ENCODE measurements at places on chromosomes 4 and X.
A peak's percentile ranks its signal among the peaks of the same experiment; 100 is the strongest.

DNA sequence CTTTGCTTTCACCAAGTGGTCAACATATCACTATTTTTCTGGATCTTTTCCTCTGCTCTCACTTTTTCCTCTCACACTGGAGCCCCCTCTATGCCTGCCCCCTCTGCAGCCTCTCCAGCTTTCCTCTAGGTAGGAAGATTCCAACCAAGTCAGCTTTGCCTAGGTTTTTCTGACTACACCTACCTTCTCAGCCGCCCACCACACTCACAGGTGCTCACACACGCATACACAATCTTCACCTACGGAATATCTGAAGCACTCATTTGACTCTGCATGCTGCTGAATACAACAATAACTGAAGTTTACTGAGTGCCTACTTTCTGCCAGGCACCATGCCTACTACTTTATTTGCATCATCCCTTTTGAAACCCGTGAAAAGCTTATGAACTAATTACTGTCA, 328.0 kb downstream of the PPP3CA start:
- no peak for DNase-seq

DNA sequence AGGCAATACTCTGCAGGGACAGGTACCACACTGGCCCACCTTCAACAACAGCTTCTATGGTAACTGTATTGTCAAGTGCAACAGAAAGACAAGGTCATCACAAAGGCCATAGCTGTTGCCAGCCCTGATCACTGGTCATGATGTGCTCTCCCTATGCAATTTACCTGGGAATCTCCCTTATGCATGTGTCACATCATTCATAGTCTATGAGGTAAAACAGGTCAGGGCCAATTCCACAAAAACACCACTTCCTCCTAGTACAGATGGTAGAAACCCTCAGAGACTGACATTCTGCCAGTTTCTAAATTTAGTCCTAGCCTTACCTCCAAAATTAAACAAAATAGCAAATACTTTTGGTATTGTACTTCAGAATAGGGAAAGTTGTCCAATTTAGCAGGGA, 132.8 kb downstream of the MGST2 start:
- DNase-seq: no peak

- DNase-seq: no peak
Measured at GRCh38 chrX:24619647-24620046, 27.5 kb downstream of the PCYT1B start.

DNA sequence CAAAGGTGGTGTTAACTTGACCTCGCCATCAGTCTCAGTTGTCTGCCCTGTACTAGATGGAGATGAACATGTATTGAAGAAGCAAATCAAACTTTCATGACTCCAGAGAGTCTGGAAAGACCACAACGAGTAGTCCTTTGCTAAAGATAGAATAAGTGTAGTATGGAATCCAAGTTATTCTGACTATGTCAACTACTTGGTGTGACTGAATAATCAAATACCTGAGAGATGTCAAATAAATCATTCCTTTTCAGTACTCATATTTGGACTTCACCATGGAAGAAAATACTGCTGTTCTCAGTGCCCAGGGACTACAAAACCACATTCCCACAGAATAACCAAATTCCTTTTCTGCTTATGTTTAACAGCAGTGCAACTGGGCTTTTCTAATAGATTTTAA, 161.2 kb upstream of the SPRY1 start:
- DNase-seq: no peak

- no peak for DNase-seq
Measured at GRCh38 chr4:18938343-18939099, 917.0 kb upstream of the LCORL start.

DNA sequence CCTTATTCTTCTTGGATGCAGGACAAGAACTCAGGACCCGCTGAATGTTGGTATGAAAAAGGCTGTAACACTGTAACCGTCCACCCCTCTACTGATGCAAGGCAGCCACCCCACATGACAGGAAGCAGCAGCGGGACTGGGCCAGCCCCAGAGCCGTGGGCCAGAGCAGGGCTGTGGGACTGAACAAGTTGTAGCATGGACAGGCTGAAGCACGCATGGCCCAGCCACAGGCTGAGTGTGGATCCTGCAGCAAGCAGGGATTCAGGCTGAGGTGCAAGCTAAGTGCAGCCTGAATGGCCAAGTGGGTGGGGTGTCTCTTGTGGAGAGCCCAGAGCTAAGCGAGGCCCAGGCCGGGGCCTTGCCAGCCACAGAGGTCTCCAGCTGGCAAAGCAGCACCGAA, 632.2 kb downstream of the SPOCK3 start:
- DNase-seq: no peak

- no peak for DNase-seq
Measured at GRCh38 chr4:107742791-107743190, 22.8 kb upstream of the PAPSS1 start.

DNA sequence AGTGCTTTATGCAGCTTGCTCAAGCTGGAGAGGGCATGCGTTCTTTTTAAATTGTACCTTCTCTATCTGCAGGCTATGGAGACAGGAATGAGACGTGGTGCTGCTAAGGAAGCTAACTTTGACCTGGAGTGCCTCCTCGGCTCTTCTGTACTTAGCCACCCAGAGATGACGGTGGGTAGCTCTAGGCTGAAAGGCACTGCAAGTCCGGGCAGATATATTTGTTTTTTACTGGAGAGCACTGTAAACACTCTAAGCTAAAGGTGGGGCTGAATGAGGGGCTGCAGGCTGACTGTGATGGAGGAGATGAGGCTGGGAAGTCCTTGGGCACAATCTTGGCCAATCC, 12.1 kb downstream of the ELF4 start:
- no peak for DNase-seq

DNA sequence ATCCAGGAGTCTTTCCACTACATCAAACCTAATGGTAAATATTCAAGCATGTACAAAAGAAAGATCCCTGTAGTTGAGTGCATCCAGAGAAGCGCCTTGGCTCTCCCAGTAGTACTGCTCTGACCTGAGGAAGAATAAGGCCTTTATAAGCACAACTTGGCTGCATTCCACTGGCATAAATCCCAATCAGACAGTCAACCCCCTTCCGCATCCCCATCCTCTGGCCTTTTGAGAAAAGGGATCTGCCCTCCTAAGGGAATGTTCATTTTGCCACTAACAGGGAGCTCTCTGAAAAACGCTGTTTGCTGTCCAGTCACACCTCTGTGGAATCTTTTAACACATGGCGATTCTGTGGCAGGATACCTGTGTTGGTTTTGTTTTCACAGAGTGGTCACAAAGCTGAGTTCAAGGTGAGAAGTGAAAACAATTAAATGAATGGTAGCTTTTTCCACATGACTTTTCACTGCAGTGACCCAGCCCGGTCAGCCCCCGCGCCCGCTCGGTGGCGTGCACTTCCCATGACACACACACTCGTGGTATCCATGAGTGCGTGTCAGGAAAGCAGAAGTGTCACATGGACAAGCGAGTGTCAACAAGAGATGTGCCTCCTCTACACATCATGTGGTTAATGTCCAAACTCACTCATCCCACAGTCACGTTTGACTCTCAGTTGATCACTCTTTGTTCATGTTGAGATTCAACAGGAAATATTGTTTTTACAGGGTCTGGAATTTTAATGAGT, 112.2 kb upstream of the ENPP6 start:
- DNase-seq: no peak

- no peak for DNase-seq
Measured at GRCh38 chr4:189765736-189766135, 174.9 kb upstream of the FRG1 start.

DNA sequence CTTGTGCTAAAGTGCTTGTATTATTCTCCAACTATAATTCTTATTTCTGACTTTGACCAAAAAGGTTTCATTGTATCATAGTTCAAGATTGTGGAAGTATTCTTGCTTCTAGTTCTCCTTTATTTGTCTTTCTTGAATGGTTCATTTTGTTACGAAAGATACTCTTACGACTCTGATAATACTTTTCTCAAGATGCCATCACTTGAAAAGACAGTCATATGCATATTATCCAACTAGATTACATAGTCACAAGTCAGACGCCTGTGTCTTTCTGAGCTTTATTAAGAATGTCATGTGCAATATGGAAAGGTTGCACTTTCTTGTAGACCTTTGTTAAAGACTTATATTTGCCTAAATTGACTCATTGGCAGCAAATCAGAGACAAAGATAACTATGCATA, 71.4 kb upstream of the HPGD start:
- DNase-seq: no peak

DNA sequence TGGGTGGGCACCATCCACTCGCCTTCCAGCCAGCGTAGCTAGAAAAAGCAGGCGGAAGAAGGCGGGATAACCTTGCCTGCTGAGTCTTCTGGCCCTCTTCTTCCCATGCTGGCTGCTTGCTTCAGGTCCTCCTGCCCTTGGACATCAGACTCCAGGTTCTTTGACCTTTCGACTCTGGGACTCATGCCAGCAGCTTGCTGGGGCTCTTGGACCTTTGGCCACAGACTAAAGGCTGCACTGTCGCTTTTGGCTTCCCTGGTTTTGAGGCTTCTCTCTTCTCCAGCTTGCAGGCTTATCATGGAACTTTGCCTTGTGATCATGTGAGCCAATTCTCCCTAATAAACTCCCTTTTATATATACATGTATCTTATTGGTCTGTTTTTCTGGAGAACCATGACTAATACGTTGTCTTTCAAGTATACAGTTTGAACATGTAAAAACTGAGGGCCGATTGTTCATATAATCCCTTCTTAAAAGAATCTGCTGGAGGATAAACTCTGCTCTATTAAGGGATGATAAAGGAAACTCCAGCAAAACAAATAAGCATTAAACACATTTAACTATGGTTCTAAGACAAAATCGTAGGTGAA, 116.6 kb upstream of the LCORL start:
- DNase-seq: no peak

- no peak for DNase-seq
Measured at GRCh38 chr4:68175562-68176155, 46.0 kb upstream of the TMPRSS11F start.

GRCh38 chrX:43000121-43000520, 222.2 kb upstream of the PPP1R2C start:
- DNase-seq: no peak

- DNase-seq: no peak
Measured at GRCh38 chr4:181897935-181898334, 345.3 kb upstream of the TENM3 start.

- no peak for DNase-seq
Measured at GRCh38 chr4:149754526-149754925, 61.1 kb downstream of the IQCM start.

DNA sequence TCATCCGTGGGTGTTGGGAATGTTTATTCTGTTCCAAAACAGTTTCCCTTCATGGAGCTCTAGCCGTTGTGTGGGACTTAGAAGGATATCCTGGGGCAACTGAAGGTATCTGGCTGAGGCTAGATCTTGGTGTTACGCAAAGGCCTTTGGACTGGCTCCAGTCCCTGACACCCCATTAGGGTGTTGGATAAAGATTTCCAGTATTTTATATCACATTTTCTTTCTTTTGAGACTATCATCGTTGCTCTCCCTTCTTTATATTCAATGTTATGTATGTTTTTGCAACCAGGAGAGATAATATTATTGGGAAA, 103.0 kb downstream of the TECRL start:
- no peak for DNase-seq

DNA sequence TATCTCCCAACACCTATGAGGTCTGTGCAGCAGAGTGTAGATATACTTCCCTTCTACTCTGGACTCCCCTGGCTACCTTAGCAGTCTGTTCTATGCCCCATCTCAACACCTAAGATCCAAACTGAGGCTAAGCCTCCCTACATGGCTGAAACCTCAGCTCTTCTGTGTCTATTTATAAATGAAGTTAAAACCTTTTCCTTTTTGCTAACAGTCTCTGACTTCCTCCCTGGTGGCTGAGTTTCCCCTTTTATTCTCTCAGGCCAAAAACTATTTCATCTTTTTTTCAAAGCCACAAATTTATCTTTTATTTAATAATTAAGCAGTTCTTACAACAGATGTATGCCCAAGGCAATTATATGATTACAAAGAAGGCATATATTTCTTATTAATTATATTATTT, 111.8 kb upstream of the STIM2 start:
- peak; percentile 36 for DNase-seq

- DNase-seq: no peak
Measured at GRCh38 chr4:105605493-105605892, 53.1 kb downstream of the ARHGEF38 start.

DNA sequence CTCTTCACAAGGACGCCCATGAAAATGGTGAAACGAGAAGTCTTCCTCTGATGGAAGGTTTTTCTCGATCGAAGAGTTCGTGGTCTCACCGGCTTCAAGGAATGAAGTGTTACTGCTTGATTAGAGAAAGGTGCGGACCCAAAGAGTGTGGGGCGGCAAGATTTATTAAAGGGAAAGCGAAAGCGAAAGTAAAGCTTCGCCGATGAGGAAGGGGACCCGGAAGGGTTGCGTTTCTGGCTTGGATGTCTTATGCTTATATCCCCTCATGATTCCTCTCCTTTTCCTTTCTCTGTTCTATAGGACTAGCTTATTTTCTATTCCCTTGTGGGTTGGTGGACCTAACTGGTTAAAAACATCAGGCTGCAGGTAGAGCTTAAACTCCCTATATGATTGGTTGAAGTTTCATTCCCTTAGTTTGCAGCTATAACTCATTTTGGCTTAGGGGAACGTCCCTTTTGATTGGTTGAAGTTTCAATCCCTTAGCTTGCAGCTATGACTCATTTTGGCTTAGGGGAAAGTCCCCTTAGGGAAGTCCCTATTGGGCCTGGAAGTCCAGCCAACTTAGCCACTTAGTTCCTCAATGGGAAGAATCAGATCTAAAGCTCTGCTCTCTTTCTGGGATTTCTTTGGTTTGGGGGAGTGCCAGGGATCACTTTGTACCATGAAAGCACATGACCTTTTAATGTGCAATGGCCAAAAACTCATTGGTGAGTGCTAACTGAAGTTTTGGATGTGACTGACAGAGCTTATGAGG, 1025.0 kb upstream of the PCDH10 start:
- no peak for DNase-seq

GRCh38 chrX:125998432-125998831, 167.7 kb downstream of the DCAF12L2 start:
- DNase-seq: no peak

GRCh38 chrX:148372925-148373324, 127.5 kb upstream of the AFF2 start:
- no peak for DNase-seq

DNA sequence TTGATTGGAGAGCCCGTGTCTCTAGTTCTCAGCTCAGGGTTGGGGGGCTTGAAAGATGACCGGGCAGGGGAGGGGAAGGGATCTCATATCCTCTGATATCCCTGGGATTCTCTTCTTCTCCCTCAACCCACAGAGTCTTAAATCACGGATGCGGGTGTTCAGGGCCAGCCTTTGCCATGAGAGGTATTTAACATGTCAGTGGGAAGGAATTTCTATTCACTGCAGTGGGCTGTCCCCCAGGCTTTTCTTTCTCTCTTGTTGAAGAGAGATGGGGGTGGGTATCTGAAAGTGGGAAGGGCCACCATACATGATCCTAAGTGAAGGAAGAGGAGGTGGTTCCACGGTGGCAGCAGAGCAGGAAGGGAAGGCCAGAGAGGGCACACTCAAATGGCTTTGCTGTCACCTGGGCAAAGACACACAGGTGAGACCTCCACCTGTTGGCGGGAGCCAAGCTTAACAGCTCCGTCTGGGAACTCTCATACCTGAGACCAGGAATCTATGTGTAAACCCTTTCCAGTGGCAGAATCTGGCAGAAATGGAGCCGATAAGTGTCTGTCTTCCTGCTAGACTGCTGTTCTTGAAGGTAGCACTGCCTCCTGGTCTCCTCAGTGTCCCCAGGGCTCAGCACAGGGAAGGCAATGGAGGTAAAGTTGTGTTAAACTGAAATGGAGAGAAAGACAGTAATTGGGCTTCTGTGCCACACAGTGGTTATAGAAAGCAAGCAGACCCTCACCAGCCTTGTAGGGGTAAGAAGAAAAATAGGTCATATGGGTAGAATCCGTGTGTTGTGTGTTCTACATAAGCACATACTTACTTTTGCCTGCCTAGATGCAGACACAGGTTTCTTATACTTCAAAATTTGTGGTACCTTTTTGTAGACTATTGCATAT, 49.4 kb downstream of the RHOH start:
- no peak for DNase-seq
